ENCODE measurements at places on chromosomes 1 and 21.
A peak's percentile ranks its signal among the peaks of the same experiment; 100 is the strongest.

GRCh38 chr1:240927821-240928220 lies 315.9 kb upstream of the GREM2 start:
- DNase-seq: no peak

DNA sequence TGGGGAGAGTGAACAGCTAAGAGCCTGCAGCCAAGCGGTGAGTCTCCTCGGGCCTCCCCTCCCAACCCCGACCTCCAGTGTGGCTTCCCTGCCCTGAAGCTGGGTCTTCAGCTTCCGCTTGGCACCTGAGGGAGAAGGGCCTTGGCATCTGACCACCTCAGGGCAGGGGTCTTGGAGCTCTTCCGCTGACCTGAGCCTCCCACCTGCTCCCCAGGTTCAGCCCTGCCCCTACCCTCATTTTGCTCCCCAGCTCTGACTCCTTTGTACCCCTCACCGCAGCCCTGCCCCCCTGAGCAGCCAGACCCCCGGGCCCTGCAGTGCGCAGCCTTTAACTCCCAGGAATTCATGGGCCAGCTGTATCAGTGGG lies 4.9 kb downstream of the ADAMTSL4 start:
- DNase-seq: no peak

- DNase-seq: no peak
Observed at GRCh38 chr1:241844593-241844992, 3.4 kb upstream of the EXO1 start.

DNA sequence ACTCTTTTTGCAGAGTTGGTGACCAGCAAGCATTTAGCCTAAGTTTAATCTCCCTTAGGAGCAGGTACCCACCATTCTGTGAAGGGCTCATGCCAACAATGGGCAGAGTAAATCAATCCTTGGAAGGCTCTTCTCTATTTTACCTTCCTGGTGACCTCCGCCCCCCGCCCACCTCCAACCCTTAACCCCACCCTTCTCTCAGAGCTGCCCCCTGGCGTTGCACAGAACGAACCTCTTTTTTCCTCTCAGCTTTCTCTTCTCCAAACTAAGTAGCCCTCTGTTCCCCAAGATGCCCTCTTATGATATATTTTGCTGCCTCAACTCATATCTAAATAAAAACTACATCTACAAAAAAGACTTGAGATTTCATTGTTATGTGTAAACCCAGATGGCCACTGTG lies 186.8 kb downstream of the SEC16B start:
- peak; percentile 63 for DNase-seq

- DNase-seq: peak; percentile 1
Observed at GRCh38 chr1:12314333-12314903, 84.6 kb downstream of the VPS13D start.

- peak; percentile 59 for DNase-seq
Observed at GRCh38 chr21:17045214-17045853, 467.5 kb upstream of the CXADR start.

- no peak for DNase-seq
Observed at GRCh38 chr1:111987502-111987901, 2.0 kb downstream of the KCND3 start.

DNA sequence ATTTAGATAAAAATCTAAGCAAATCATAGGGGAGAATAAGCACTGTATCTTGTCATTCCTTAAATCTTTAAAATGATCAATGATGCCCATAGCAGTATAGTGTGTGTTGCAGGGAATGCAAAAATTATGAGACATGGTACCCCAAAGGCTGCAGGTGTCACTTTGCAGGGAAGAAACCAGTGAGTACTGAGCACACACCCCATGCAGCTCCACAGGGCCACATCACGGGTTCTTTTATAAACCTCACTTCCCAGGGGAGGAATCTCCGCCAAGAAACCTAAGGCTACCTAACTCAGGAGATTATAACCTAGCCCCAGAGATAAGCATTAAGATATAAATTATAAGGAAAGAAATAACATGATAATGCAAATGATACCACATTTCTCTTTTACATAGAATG lies 115.6 kb downstream of the APP start:
- no peak for DNase-seq

- DNase-seq: no peak
Observed at GRCh38 chr1:119125874-119126273, 14.6 kb downstream of the WARS2 start.

GRCh38 chr1:10900251-10900651 lies 103.8 kb upstream of the CASZ1 start:
- DNase-seq: no peak

GRCh38 chr1:214844319-214844718 lies 238.2 kb upstream of the KCNK2 start:
- DNase-seq: no peak

GRCh38 chr1:104617474-104617873 lies 867.8 kb downstream of the AMY1C start:
- DNase-seq: no peak

All from NCI-H526 (cell line).